ENCODE measurements at places on chromosomes 12 and 14. TPM values are rescaled to one million over a fixed set of nuclear protein-coding genes. Genes with fewer than 3 reads are reported as not detected.

DNA sequence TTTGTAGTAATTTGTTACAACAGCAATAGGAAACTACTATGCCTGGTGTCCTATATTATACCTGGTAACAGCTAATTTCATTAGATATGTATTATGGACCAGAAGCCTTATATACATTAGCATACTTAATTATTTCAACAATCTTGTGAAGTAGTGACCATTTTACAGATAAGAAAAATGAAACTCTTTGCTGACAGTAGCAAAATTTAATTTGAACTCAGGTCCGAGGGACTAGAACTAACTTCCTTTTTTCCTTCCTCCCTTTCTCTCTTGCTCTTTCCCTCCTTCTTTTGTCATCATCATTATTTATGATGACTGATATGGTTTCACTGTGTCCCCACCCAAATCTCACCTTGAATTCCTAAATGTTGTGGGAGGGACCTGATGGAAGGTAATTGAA is 482.0 kb downstream of the SNAPC1 start:
- DNase-seq, result no peak

GRCh38 chr12:107310621-107311020 is 217.3 kb upstream of the CRY1 start:
- no peak for DNase-seq

DNA sequence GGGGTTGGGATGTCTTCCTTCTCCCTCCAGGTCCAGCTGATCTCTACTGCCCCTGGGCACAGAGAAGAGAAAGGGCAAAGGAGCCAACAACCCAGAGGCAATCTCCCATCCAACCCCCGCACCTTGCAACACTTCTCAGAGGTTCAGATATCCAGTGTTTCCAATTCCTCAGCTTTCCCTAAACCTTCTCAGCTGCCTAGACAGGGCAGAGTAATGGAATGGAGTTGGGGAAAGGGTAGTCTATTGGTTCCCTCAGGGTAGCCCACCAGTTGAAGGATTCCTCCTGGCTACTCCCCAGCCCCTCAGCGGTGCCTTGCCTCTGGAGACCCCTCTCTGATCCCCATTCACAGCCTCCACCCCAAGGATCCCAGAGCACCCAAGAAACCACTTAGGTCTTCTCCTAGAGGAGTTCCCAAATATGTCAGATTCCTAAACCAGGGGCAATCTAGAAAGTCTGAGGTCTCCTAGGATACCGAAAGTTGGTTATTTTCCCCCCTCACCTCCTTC is 537 bp downstream of the NFE2 start:
- no peak for DNase-seq

DNA sequence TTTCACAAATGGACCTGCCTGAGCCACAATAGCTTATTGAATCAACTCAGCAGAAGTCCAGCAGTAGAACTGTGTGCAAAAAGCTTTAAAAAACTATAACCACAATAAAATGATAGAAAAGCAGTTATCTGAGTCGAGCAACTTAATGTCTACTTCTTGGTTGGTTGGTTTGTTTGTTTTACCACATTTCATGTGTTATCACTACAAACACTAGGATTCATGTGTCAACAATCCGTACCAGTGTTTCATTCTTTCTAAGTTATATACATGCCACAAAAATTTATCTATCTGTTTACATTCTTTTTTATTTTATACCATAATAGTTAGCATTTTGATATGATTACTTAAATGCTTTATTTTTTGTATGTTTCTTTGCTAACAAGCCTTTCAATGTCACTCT is 339.0 kb downstream of the KCNH5 start:
- no peak for DNase-seq

GRCh38 chr12:57280211-57281062 is 29.4 kb upstream of the STAC3 start:
- DNase-seq, result peak; percentile 79

Gene CIROP
- total RNA-seq, result not detected

DNA sequence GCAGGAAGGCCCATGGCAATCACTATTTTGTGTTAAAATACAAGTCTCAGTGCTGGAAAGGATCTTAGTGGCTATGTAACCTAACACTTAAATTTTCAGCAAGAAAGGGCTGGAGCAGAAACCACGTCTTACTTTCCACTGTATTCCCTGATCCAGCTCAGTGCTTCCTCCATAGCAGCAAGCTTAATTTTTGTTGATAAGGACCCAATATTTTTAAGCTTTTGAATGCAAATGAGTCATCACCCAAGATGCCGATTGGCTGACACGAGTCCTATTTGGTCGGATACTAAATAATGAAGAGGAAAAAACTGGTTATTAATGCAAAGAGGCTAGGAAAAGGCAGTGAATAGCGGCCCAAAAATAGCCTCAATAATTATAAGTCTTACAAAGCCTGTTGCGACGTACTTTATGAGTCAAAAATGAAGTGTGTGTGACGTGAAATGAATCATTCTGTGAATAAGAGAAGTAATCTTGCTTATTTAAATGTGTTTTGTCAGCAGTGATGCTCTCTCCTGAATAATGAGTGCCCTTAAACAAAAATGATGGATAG is 46.9 kb upstream of the IGF1 start:
- DNase-seq, result no peak

GRCh38 chr12:111247083-111247783 is 121.7 kb downstream of the PHETA1 start:
- DNase-seq, result no peak
